ENCODE measurements at places on chromosomes 7 and 10.

DNA sequence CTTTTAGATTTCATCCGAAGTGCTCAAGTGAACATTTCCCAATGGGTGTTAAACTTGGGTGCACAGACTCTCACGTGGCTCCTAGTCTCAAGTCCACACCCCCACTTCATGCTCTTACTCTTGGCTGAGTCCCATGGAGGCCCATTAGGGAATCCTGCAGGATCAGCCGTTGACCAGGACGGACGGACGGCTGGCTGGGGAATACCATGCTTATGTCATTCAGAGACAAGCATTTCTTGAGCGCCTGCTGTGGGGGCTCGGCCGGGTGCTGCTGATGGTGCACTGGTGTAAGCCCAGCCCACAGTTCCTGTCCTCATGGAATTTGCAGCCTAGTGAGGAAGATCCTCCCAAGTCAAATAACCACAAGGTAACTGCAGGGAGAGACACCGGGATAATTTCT is 44.7 kb downstream of the PITRM1 start:
- DNase-seq = no peak

GRCh38 chr10:43596546-43596945 is 9.7 kb upstream of the ZNF485 start:
- DNase-seq = no peak

- DNase-seq = no peak
Observed at GRCh38 chr10:9301148-9301547, 1246.7 kb downstream of the GATA3 start.

DNA sequence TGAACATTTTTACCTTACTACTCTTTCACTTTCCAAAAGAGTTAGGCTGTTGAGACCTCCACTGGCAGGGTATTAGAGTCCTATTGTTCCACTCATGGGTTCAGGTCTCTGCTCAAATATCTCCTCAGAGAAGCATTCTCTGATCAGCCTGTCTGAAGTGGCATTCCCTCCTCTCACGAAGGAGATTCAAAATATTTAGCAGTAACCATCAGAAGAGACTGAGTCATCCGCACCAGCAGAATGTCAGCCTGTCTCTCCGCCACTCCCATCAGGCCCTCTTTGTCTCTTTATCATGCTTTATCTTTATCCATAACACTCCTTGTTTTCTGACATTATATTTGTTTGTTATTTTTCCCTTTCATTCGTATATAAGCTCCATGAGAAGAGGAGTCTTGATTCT is 79.1 kb downstream of the AASS start:
- no peak for DNase-seq

GRCh38 chr7:91135703-91136430 is 128.4 kb upstream of the FZD1 start:
- DNase-seq = no peak

DNA sequence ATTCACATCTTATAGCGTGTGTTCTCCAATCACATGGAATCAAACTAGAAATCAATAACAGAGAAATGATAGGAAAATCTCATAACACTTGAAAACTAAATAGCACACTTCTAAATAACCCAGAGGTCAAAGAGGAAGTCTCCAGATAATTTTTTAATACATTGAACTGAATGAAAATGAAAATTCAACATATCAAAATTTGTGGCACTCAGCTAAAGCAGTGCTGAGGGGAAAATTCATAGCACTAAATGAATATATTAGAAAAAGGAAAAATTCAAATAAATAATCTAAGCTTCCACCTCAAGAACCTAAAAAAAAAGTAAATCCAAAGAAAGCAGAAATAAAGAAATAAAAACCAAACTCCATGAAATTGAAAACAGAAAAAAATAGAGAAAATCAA is 17.3 kb downstream of the CALML3 start:
- no peak for DNase-seq

- DNase-seq = no peak
Observed at GRCh38 chr10:123862421-123863182, 29.0 kb downstream of the CPXM2 start.

All from A549 (cell line).